GM23248 (cell line): ENCODE measurements at places on chromosomes 1 and 21. TPM values are rescaled to one million over a fixed set of nuclear protein-coding genes. Genes with fewer than 3 reads are reported as not detected.

DNA sequence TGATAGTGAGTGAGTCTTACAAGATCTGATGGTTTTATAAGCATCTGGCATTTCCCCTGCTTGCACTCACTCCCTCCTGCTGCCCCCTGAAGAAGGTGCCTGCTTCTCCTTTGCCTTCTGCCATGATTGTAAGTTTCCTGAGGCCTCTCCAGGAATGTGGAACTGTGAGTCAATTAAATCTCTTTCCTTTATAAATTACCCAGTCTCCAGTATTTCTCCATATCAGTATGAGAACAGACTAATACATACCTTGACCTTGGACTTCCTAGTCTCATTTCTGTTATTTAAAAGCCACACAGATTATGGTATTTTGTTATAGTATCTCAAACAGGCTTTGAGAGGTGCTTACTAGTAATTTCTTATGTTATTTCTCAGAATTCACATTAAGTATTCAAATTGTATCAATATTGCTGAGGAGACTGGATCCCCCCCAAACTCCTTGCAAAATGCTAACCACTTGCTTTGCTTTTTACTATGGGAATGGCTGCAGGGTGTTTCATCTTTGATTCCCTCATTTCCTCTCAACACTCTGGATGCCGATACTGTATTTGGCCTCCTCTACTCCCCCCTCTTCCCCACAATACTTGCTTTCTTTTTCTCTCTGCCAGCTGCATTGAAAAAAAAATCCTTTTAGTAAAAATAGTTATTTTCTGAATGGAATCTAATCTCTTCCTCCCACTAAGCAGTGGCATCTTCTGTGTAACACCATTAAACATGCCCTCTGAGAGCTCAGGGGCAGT, 96.9 kb upstream of the WLS start:
- H3K27me3 ChIP-seq = no peaks in the 10 kb centered on the region; the same call in 1 of the 2 replicates
- no peak overlapping the region for H3K27ac ChIP-seq
- DNase-seq = no peak
- H3K36me3 ChIP-seq = no peaks in the 10 kb centered on the region
- H3K4me3 ChIP-seq = no peak overlapping the region

GRCh38 chr1:31949862-31950261, 11.7 kb upstream of the PTP4A2 start:
- no peaks in the 10 kb centered on the region for H3K36me3 ChIP-seq
- no peak for DNase-seq
- no peaks in the 10 kb centered on the region for H3K27me3 ChIP-seq
- H3K27ac ChIP-seq = no peak overlapping the region
- peaks cover 29% of the 10 kb centered on the region for H3K4me1 ChIP-seq
- no peak overlapping the region for H3K4me3 ChIP-seq

GRCh38 chr1:54884135-54884586, 2.8 kb downstream of the DHCR24 start:
- peak; percentile 25 for DNase-seq
- H3K4me1 ChIP-seq = peaks cover 41% of the 10 kb centered on the region
- no peaks in the 10 kb centered on the region for H3K27me3 ChIP-seq
- peak overlapping the region; percentile 44 for H3K27ac ChIP-seq

The AADACL3 gene
- total RNA-seq = not detected in 2 replicates

The SDC3 gene
- total RNA-seq = 39.7 and 40.7 TPM in 2 replicates
